ENCODE measurements at places on chromosomes 2 and 18.

DNA sequence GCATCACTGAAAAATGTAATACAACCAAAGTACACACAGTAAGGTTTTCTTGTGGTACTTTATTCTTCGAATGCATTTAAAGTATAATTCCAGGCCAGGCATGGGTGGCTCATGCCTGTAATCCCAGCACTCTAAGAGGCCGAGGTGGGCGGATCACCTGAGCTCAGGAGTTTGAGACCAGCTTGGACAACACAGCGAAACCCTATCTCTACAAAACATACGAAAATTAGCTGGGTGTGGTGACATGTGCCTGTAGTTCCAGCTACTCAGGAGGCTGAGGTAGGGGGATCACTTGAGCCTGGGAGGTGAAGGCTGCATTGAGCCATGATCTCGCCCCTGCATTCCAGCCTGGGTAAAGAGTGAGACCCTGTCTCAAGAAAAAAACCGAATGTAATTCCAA is 3.9 kb upstream of the TTC39C start:
- no peak for DNase-seq

GRCh38 chr2:241105641-241106040 is 3.6 kb upstream of the MTERF4 start:
- no peak for DNase-seq

- no peak for DNase-seq
Observed at GRCh38 chr2:98468621-98469236, 24.1 kb downstream of the INPP4A start.

DNA sequence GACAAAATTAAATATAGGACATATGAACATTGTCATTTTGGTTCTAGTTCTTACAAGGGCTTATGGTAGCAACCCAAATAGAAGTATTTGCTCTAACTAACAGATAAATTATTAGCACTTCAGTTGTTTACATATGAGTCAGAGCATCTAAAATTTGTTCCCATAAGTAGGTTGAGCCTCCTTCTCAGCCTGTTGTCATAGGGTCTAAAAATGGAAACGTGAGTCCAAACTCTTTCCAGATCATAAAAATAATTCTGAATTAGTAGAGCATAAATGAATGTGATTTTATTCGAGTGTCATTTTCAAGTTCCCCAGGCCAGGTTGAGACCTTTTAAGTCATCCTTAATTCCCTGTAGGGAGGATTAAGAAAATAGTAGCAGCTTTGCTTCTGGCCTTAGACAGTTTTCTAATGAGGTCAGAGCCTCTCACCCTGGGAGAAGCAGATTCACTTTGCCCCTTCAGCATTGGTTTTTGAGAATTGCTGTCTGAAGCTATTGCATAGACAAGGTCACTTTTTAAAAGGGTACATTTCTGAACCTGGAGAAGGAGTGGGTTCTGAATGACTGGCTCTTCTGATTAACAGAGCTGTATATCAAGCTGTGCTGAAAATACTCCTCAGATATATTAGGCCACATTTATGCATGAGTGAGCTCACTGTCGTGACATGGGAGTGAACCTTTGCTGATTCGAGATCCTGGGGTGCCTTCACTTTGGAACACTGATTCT is 164.3 kb downstream of the NEDD4L start:
- peak; percentile 82 for DNase-seq

- DNase-seq, result no peak
Observed at GRCh38 chr2:239195318-239195871, 205.4 kb downstream of the HDAC4 start.

DNA sequence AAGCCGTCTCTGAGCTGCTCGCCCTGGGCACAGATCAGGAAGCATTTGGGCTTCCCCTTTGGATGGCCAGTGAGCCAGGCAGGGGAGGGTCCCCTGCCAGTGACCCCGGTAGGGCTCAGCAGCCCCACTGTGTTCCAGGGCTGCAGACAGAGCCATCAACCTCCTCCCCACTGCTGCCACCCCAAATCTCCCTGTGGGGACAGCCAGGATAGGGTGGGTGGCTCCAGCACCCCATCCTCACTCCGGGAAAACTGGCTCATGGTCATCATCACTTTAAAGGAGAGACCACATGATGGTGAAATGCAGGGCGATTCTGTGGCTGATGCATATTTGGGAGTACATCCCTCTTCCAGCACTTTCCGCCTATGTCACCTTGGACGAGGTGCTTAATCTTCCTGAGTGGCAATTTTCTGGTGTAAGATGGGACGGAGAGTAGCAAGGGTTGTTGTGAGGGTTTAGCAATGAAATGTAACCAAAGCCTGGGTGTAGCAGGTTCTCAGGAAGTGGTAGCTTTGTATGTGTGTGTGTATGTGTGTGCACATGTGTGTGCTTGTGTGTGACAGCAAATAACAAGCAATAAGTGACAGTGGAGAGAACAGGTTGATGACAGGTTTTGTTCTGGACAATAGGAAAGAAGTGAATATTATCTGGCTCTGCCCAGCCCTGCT is 61.8 kb downstream of the ACAA2 start:
- DNase-seq, result no peak

DNA sequence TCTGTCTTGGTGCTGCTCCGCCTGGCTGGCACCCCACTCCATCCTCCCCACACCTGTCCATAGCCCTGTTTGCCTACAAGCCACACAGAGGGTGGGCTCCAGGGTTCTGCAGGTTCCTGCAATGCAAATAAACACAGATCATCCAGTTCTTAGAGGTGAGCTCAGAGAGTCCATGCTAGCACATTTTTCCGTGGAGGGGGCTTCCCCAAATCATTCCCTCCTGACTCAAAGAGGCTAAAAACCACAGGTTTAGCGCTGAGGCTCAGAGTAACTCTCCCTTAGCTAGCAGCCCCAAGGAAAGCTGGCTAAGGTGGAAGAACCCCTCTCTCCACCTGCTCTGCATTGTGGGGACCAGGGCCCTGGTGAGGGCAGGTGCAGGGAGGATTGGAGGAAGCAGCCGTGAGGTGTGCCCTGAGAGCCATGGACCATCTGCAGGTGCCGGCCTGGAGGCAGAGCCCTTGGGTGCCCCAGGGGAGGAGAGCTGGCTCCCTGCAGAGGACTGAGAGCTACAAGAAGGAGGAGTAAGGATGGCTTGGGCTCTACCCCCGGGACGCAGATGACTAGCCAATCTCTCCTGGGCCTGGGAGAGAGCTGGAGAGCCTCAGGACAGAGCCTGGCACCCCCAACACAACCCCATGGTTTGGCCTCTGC is 23.8 kb upstream of the TEX44 start:
- DNase-seq, result no peak

DNA sequence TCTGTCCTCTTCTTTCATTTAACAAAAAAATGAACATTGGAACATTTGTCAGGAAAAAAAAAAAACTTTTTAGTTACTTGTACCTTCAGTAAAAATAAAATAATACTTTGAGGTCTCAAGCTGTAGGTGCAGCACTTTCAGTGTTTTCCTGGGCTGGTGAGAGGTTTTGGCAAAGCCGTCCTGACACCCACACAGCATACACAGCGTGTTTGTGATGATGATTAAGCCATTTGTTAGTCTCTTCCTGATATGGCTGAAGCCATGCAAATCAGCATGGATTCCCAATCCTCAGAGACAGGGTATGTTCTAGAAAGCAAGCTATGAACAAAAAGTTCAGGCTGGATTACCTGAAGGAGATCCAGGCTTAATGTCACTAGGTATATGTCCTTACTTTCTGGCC is 236.8 kb downstream of the ZNF516 start:
- DNase-seq, result no peak

DNA sequence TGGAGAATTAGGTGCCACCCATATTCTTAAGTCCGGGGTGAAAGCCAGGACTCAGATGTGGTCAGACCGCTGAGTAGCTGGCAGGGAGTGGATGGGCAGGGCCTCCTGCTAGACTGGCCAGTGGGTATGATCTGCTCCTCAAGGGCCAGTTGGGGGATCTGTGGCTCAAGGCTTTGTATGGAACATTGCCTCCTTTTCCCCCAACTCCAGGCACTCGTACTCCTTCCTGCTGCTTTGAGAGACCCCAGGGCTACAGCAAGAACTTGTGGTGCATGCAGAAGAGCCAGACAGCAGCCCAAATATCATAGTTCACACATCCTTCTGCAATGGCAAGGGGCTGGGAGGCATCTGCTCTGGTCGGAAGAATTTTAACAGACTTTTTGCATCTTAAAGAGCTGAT is 61.7 kb downstream of the PDCL3 start:
- DNase-seq, result no peak

DNA sequence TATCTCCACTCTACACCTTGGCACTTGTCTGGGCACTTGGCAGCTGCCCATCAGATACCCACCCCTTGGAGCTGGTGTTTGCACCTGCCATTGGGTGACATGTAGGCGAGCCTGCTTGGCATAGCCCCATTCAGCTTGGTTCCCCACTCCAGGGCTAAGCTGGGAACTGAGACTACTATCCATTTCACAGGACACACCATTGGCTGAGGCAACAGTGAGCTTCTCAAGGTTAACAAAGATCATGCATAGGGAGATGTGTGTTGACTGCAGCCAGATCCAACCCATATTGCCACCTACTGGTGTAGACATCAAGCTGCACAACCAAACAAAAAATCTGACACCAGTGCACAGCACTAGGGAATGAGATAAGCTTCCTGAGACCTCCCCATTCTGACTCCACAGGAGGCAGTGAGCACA is 1389.8 kb upstream of the TMEFF2 start:
- DNase-seq, result peak; percentile 30

DNA sequence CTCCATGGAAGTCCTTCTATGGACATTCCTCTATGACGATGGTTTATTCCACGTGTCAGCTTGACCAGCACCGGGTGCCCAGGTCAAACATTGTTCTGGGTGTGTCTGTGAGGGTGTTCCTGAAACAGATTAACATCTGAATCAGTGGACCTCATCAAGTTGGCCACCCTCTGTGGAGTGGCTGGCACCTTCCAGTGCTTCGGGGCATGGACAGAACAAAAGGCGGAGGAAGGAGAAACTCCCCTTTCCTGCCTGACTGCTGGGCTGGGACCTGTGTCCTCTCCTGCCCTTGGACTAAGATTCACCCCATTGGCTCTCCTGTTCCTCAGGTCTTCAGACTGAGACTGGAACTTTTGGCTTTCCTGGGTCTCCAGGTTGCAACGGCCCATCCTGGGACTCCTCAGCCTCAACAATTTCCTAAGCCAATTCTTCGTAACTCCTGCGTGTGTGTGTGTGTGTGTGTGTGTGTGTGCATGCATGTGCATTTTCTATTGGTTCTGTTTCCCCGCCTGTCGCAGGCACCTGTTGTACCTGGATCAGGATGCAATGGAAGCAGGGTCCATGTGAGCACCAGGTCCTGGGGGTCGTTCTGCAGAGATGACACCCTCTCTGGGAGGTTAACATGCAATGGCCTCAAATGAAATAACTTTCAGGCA is 357.2 kb upstream of the SALL3 start:
- DNase-seq, result no peak

GRCh38 chr2:235024931-235025773 is 73.3 kb downstream of the SH3BP4 start:
- DNase-seq, result no peak

DNA sequence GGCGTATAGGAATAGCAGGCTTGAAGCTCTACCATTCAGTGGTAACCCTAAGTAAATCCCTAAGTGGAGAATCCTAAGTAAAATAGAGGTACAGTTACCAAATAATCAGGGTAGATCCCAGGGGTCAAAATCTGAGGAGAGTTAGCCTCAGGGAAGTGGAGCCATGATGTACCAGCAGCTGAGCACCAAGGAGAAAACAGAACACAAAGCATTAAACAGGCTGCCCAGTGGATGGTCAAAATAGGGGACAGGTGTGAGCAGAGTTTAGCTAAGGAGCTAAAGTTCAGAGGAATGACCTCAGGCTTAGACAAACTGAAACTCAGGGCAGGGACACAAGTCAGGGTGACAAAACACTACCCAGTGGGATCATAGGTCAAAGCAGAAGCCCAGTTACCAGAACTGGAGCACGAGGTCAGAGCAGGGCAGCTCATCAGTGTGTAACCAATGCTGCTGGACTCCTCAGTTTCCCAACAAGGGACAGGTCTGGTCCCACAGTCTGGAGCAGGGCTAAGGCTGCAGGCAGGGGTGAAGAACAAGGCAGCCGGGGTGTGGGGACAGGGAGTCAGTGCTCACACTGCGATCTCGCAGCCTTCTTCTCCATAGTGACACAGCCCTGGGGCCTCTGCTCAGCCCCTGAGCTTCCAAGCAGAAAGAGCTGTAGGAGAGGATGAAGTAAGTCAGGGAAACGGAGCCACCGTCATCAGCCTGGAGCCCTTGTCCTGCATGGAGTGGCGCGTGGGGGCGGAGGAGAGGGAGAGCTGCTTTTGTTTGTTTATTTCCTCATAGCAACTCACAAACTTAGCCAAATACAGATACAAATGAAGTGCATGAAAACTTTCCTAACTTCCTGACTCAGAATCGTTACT is 264.0 kb downstream of the MREG start:
- DNase-seq, result no peak

GRCh38 chr2:167844714-167845530 is 402.5 kb downstream of the STK39 start:
- DNase-seq, result no peak

GRCh38 chr2:197978971-197979370 is 174.6 kb downstream of the PLCL1 start:
- no peak for DNase-seq

- DNase-seq, result peak; percentile 37
Observed at GRCh38 chr18:3652380-3653262, 202.6 kb downstream of the TGIF1 start.

- no peak for DNase-seq
Observed at GRCh38 chr2:190809139-190809764, 71.4 kb upstream of the GLS start.

- no peak for DNase-seq
Observed at GRCh38 chr2:235102896-235103295, 151.1 kb downstream of the SH3BP4 start.

DNA sequence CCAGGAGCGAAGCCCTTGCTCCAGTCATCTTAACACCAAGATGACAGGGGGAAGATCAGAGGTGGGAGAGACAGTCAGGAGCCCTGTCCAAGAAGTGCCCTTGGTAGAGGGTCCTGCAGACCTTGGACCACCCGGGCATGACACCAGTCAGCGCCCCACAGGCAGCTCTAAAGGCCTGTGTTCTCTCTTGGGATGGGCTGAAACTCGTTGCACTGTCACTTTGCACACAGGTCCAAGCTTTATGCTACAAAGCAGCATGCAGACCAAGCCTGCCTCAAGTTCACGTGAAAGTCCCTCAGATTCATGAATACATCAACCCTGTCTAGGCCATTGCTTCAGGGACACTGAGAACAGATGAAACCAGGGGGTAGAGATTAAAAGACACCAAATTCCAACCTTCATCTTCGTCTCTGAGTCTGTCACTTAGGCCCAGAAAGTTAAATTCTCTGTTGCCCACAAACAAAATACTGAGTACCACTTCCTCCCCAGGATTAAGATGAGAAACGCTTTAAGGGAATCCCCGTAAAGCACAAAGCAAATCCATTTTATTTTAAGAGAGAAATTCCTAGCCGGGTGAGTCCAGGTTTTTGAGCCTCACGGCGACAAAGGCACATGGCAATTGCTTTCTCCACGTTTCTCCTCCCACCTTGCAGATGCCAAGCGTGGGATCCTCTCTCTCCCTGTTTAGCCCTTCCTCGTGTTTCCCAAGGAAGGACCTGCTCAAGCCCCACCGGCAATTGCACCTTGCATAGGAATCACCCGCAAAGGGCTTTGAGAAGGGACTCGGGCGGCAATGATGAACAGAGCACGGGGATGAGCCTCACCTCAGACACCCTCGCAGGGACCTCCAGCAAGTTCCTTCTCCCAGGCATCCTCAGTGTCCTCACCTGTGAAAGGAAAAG is 75.0 kb upstream of the ID2 start:
- no peak for DNase-seq

GRCh38 chr2:9992427-9993187 is 41.1 kb downstream of the GRHL1 start:
- no peak for DNase-seq
